ENCODE measurements at places on chromosomes 13 and 19. TPM values are rescaled to one million over a fixed set of nuclear protein-coding genes. Genes with fewer than 3 reads are reported as not detected.

Gene NCR1
- total RNA-seq, result 0.33 TPM

Gene PLPP2
- total RNA-seq, result 120 TPM

DNA sequence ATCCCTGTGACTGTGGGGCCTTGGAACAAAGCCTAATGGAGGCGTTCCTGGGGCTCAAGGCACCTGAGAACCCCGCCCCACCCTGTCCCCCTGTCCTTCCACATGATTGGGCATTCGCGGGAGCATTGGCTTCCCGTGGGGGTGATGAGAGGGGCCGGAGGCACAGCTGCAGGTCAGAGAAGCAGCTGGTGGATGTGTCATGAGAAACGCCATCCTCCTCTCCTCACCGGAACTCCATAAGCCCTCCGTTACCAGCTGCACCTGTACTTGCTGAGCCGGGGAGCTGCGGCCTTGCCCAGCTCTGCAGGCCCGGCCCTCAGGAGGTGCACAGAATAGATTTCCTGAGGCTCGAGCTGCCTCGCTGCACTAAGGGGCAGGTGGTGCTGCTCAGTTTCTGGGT, 42.0 kb downstream of the CAPN12 start:
- no peak for DNase-seq

DNA sequence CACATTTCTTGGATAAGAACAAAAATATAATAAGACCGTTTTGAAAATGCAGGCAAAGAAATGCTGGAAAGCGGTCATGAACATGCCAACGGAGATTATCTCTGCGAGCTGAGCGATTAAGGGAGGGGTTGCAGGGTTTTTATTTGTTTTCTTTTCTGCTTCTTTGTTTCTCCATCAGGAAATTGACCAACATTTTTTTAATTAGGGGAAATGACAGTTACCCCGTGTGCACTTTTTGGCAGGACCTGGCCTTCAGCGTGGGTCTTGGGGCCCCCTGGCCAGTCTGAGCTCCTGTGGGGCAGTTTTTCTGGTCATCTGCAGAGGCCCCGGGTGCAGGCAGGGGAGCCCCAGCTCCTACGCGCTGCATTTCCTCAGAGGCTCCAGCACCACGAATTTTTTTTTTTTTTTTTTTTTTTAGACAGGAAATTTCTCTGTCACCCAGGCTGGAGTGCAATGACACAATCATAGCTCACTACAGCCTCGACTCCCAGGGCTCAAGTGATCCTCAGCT, 31.3 kb upstream of the HOMER3 start:
- DNase-seq, result no peak

Gene LMTK3
- 1.3 TPM for total RNA-seq

Measured in breast epithelium (tissue), 4 donors.